ENCODE measurements at places on chromosomes 4 and X. TPM values are rescaled to one million over a fixed set of nuclear protein-coding genes. Genes with fewer than 3 reads are reported as not detected.

Gene DNAAF6
- total RNA-seq = not detected

Gene GNRHR
- not detected for total RNA-seq

Gene FAT1
- 538 TPM for total RNA-seq

Gene NIPAL1
- total RNA-seq = 2.0 TPM

Data from smooth muscle cell of the pulmonary artery (primary cell).